SJSA1 (cell line): ENCODE measurements at places on chromosomes 6 and 20. TPM values are rescaled to one million over a fixed set of nuclear protein-coding genes. Genes with fewer than 3 reads are reported as not detected.
A peak's percentile ranks its signal among the peaks of the same experiment; 100 is the strongest.

DNA sequence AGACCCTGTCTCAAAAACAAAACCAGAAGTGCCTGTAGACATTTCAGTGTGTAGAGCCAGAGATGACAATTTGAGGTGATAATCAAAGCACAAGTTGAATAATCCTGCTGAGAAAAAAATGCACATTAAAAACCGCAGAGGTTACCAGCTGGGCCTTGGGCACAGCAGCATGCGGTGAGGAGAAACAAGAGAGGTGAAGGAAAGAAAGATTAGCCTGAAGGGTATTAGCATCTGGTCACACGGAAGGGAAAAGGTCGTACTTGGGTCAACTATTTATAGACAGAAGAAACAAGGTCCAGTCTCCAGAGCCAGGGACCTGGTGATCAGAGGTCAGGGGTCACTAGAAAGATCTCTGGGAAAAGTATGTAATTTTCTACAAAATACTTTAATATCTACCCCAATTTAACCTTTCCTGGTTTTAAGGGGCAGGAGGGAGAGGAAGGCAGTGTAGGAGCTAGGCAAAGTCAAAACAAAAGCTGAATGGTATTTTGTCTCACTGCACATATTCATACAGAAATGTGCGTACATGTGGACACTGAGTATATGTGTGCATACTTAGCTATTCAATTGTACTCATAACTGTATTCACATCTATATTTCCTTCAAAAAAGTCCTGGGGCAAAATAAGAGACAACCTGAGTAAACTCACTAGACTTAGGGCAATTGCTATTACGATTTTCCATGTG is 10.1 kb downstream of the MAP7 start:
- no peak overlapping the region for H3K4me3 ChIP-seq
- H3K27ac ChIP-seq, result no peak overlapping the region
- no peaks in the 10 kb centered on the region for H3K4me1 ChIP-seq
- no peaks in the 10 kb centered on the region for H3K36me3 ChIP-seq

GRCh38 chr20:53080969-53081871 is 109.1 kb downstream of the TSHZ2 start:
- H3K36me3 ChIP-seq, result no peaks in the 10 kb centered on the region
- peak overlapping the region; percentile 80 for H3K27ac ChIP-seq
- no peak overlapping the region for H3K4me3 ChIP-seq
- no peaks in the 10 kb centered on the region for H3K27me3 ChIP-seq

- H3K27ac ChIP-seq, result peak overlapping the region; percentile 13
- H3K4me3 ChIP-seq, result peak overlapping the region; percentile 82
- H3K4me1 ChIP-seq, result peaks cover 16% of the 10 kb centered on the region
- H3K27me3 ChIP-seq, result no peaks in the 10 kb centered on the region
- peaks cover 45% of the 10 kb centered on the region for H3K36me3 ChIP-seq
Measured at GRCh38 chr20:5120185-5120476, 373 bp upstream of the PCNA start.

DNA sequence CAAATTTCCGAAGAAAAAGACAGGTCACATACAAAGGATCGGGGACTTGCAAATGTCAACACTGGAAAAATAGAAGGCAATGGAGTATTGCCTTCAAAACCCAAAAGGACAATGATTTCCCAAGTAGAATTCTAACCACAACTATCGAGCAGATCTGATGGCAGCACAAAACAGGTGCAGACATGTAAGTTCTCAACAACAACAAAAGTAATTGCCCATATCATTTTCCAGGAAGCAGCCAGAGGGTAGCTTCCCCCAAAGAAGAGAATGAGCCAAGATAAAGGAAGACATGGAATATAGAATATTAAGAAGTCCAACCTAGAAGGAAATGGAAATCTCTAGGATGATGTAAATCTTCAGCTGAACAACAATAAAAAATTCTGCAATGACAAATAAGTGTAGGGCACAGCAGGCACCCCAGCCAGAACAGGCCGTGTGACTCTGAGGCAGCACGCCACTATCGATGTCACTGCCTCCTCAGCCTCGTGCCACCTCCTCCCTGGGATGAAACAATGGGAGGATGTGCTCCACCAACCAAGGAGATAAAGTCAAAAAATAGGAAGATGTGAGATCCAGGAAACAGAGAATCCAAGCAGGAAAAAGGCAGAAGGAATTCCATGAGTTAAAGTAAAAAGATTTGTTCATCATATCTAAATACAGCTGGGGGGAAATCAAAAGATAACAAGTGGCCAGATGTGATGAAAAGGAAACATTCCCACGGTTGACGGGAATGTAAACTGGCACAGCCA is 34.1 kb downstream of the SERPINB1 start:
- H3K4me3 ChIP-seq, result no peak overlapping the region
- DNase-seq, result no peak
- no peak overlapping the region for H3K27ac ChIP-seq
- H3K27me3 ChIP-seq, result no peaks in the 10 kb centered on the region
- H3K4me1 ChIP-seq, result no peaks in the 10 kb centered on the region

DNA sequence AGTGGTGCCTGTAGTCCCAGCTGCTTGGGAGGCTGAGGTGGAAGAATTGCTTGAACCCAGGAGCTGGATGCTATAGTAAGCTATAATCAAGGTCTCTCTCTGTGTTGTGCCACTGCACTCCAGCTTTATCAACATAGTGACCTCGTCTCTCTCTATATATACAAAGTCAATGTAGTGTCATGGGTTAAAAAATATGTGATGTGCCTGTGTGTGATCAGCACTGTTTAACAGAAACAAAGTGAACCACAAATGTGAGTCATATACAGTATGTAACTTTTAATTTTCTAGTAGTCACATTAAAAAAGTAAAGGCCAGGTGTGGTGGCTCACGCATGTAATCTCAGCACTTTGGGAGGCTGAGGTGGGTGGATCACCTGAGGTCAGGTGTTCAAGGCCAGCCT is 85.3 kb upstream of the RNF24 start:
- H3K4me1 ChIP-seq, result peaks cover 5% of the 10 kb centered on the region
- H3K27ac ChIP-seq, result no peak overlapping the region
- no peak for DNase-seq
- no peaks in the 10 kb centered on the region for H3K36me3 ChIP-seq
- no peak overlapping the region for H3K4me3 ChIP-seq

GRCh38 chr6:155158030-155158843 is 105.6 kb upstream of the CLDN20 start:
- peak; percentile 65 for DNase-seq
- no peaks in the 10 kb centered on the region for H3K27me3 ChIP-seq
- H3K27ac ChIP-seq, result peak overlapping the region; percentile 81
- no peak overlapping the region for H3K4me3 ChIP-seq
- H3K4me1 ChIP-seq, result peaks cover 69% of the 10 kb centered on the region

GRCh38 chr20:53069132-53069531 is 97.0 kb downstream of the TSHZ2 start:
- H3K27me3 ChIP-seq, result peaks cover 6% of the 10 kb centered on the region; the same call in 1 of the 2 replicates
- H3K4me1 ChIP-seq, result peaks cover 8% of the 10 kb centered on the region; the same call in 1 of the 2 replicates
- no peaks in the 10 kb centered on the region for H3K36me3 ChIP-seq
- H3K4me3 ChIP-seq, result no peak overlapping the region
- H3K27ac ChIP-seq, result no peak overlapping the region
- DNase-seq, result no peak

DNA sequence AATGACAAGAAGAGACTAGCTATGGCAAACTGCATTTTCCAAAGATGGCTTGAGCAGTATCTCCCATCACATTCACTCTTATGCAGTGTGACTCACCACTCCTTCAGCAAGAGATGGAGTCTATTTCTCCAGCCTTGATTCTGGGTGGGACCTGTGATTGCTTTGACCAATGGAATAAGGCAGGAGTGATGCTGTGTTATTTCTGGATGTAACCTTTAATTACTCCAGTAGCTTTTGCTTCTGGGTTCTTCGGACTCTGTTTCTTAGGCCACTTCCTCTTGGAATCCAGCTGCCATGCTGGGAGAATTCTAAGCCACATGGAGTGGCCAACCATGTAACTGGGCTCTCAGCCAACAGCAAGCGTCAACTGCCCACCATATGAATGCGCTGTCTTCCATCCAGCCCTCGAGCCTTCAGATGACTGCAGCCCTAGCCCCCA is 50.7 kb downstream of the TGM2 start:
- H3K27ac ChIP-seq, result no peak overlapping the region
- H3K36me3 ChIP-seq, result no peaks in the 10 kb centered on the region
- DNase-seq, result no peak
- peaks cover 62% of the 10 kb centered on the region for H3K4me1 ChIP-seq
- H3K4me3 ChIP-seq, result no peak overlapping the region
- H3K27me3 ChIP-seq, result no peaks in the 10 kb centered on the region

GRCh38 chr6:36436466-36436865 is 6.2 kb downstream of the PXT1 start:
- H3K4me3 ChIP-seq, result no peak overlapping the region
- H3K27me3 ChIP-seq, result no peaks in the 10 kb centered on the region
- H3K4me1 ChIP-seq, result peaks cover 35% of the 10 kb centered on the region
- no peak overlapping the region for H3K27ac ChIP-seq

DNA sequence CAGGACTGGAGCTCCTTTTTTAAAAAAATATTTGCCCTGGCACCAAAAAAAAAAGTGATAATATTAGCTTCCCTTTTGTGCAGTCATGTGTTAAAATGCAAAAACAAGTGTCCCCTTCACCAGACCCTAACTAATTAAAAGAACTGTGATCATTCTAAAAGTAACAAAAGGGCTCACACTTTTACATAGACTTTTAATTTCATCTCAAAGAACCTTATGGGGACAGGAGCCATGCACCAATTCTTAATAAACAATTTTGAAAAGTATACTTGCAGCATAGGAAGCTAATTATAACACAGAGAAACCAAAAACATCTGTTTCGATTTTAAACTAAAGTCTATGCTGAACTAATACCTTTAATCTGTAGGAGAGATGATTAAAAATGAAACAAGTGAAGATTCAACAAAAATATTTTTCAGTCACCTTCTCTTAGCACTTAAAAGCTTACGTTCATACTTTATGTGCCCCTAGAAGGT is 17.3 kb downstream of the STX7 start:
- H3K36me3 ChIP-seq, result peaks cover 22% of the 10 kb centered on the region
- no peak overlapping the region for H3K27ac ChIP-seq

DNA sequence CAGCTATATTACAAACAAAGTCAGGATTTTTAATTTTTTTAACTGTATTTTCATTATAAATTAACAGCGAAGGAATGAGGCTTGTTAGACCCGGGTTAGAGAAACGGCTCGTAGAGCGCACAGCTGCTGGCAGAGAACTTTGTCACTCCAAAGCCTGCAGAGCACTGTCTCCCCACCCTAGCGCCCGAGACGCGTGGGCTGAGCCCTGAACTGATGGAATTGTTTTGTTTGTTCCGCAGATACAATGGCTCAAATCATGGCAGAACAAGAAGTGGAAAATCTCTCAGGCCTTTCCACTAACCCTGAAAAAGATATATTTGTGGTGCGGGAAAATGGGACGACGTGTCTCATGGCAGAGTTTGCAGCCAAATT is 810 bp downstream of the LAMP5 start:
- DNase-seq, result no peak
- H3K4me1 ChIP-seq, result no peaks in the 10 kb centered on the region
- no peak overlapping the region for H3K27ac ChIP-seq
- H3K4me3 ChIP-seq, result no peak overlapping the region

CDC25B gene
- total RNA-seq, result 74.6 and 76.0 TPM in 2 replicates

LAMA5 gene
- 3.2 and 3.6 TPM in 2 replicates for total RNA-seq

BCAS4 gene
- 4.6 and 17.9 TPM in 2 replicates for total RNA-seq

LTB gene
- not detected in 2 replicates for total RNA-seq

BMP2 gene
- 7.7 and 9.7 TPM in 2 replicates for total RNA-seq
